Stimulated activated CD8-positive, alpha-beta memory T cell treated with anti-CD3 and anti-CD28 coated beads, Interleukin-15, amount 100 ng/mL, for 24 hours (primary cell): ENCODE measurements at places on chromosomes 5 and 9.

GRCh38 chr5:32933692-32934091, 222.6 kb downstream of the NPR3 start:
- no peak for DNase-seq

- DNase-seq = no peak
These were observed 15.0 kb upstream of the HSPB3 start for GRCh38 chr5:54440456-54440893.

DNA sequence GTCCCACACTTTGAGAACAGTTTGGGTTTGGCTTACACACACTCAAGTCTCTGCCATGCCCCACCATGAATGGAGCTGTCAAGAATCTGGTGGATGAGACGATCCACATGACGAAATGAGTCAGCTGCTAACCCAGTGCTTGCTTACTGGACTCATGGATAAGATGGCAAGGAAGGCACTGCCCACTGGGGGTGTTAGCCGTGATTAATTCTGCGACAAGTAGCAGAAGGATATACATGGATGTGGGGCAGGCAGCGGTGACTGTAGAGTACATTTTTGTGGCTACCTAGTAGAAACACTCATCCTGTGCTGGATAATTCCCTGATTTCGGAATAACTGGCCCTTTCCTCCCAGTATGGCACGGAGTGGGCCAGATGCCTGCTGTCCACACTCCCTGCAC, 77.5 kb downstream of the SPATA31C2 start:
- DNase-seq = no peak

DNA sequence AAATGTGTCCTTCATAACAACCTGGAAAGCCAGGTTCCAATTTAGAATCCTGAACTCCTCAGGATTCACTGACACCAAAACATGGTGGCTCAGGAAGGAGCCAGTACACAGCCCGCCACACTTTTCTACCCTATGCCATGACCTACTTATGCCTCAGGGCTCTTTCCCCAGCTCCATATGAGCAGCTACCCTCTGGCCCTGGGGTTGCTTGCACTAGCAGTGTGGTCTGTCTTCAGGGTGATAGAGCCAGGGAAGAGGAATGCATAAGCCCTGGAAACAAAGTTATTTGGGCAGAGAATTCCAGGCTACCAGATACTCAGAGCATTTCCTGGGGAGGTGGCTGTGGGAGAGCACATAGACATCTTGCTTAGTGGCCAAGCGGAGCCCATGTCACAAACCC, 15.0 kb upstream of the ECM2 start:
- no peak for DNase-seq

DNA sequence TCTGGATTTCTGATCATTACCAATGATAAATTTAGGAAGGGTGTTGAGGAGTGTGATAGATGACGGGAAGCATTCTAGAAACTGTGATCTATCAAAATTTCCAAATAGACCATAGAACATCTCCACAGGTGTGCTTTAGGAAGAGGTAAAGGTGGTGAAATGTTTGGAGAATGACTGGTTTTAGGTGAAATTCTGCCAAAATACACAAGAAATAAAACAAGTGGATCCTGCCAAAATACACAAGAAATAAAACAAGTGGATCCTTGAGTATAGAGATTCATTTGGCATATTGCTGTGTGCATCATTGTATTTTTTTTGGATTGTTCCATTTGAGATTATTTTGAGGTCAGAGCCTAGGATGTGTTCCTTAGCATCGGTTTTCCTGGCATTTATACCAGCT, 88.3 kb upstream of the CTNND2 start:
- DNase-seq = no peak

- no peak for DNase-seq
These were observed 21.8 kb upstream of the ADCY2 start for GRCh38 chr5:7374186-7374585.

- DNase-seq = no peak
These were observed 516.1 kb downstream of the EFNA5 start for GRCh38 chr5:107154593-107154992.

GRCh38 chr9:120868339-120868675, 8.7 kb downstream of the PHF19 start:
- no peak for DNase-seq

DNA sequence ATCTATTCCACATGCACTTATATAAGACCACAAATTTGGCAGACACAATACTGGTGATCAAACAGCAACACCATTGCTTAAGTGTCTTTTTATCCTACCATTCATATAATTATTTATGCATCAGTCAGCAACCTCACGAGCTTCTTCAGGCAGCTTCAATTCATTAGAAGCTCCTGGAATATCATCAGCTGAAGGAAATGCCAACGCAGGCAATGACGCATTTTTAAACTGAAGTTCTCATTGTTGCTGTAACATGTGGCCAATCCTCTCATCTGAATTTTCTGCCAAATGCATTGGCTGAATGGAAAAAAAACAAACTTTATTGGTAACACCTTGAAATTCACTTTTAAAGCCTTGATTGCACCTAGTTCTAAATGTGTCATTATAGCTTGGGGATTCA, 376.4 kb upstream of the RGMB start:
- DNase-seq = no peak

GRCh38 chr5:124071039-124071438, 559.1 kb downstream of the CSNK1G3 start:
- DNase-seq = no peak

DNA sequence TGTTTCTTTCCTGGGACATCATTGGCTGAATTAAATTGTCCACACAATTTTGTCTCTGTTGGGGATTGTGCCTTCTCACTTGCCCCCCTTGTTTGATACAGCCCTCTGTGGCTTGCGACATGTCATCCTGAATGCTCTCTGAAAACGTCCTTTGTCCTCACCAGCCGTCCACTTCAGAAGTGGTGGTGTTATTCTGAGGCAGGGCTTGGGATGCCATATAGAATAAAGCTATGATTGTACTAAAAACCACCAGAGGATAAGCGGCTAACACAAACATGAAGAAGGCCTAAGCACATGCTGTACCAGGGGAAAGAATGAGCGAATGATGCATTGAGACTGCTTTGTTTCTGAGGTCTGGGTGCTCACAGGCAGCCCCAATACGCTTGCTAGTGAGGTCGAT, 3.5 kb upstream of the SNX30 start:
- no peak for DNase-seq

- DNase-seq = no peak
These were observed 410.1 kb upstream of the SMARCA2 start for GRCh38 chr9:1604942-1605560.

DNA sequence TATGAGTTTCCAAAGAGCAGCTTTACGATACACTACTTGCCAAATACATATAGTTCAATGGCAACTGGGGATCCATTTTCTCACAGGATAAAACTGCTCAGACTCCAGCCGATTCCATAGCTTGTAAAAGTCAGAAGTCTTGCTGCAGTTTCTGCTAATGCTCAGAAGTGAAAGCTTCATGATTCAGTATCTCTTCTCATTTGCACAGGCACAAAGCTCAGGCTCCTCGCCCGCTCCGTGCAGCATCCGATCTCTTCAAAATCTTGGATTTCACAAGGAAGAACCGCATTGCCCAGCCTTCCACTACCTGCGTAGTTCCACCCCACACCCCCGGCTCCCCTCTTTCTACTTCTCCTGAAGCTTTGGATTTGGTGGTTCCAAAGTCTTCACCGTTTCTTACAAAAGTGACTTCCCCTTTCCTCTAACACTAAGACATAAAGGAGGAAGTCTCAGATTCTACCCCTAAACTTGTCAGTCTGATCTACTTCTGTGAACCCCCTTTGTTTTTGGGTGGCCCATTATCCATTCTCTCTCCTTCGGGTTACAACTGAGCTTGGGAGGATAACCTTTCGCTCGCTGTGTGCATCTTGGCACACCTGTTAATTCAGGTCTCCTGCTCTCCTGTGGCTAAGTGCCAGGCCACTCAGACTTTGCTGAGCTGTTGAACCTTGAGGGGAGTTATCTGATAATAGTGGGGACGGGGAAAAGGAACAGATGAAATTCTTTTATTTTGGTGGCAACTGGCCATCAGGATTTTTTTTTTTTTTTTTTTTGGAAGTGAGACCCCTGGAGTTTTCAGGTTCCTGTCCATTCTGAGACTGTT, 194.1 kb downstream of the GNA14 start:
- no peak for DNase-seq

- DNase-seq = no peak
These were observed 17.0 kb upstream of the CMBL start for GRCh38 chr5:10324518-10325370.

DNA sequence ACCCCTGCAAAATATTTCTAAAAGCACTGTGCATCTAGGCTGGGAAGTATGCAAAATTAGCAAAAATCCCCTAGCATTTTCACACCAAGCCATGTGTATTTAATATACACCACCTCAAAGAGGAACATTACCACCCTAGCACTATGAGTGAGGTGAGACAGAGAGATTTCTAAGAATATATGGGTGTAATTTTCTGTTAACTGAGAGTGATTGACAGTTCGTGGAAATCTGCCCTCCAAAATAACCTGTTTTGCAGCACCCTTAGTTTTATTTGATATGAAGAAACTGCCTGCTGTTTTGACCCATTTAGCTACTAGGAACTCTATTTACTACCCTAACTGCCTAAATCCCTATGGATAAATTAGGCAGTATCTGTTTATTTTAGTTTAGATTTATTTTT, 64.2 kb upstream of the CDKN2B start:
- no peak for DNase-seq

- no peak for DNase-seq
These were observed 274.3 kb upstream of the DMRT1 start for GRCh38 chr9:567128-567746.

GRCh38 chr9:20315677-20316076, 306.6 kb downstream of the MLLT3 start:
- no peak for DNase-seq

GRCh38 chr9:88583901-88584596, 49.1 kb downstream of the NXNL2 start:
- no peak for DNase-seq

- no peak for DNase-seq
These were observed 67.2 kb upstream of the STC2 start for GRCh38 chr5:173395257-173395932.

DNA sequence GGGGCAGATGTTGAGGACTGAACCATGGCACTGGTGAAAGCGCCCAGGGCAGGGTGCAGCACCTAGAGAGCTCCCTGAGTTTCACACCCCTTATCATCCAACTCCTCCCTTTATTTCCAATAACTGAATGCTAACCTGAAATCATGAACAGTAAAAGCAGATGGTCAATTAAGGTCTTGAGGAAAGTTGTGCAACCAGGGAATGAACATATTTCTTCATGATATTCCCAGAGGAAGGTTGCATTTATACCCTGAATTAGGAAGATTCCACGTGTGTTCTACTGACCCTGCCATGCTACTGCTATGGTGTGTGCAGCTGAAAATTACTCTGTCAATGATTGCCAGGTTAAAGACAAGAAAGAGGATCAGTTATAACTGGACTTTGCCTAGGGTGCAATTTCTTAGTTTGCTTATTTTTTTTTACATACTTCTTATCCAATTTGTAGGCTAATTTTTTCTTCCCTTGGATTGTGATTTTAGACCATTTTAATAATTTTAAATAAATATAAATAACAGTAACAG, 319.8 kb downstream of the SEMA5A start:
- DNase-seq = no peak

DNA sequence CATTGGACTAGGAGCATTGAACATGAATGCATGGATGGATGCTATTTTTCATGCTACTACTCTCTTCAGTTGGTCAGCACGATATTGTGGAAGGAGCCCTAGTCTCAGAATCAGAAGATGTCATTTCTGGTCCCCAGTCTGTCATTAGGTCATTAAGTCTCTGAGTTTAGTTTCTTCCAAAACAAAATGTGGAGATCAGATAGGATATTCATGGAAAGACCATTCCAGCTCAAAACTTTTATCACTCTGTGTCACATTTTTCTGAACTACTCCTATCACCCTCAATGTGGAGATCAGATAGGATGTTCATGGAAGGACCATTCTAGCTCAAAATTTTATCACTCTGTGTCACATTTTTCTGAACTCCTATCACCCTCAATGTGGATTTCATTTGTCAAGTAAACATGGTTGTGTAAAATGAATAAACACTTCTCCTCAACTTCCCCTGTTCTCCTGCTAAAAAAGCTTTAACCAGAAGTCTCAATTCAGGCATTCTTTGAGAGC, 296.8 kb downstream of the MRPS30 start:
- DNase-seq = no peak

- DNase-seq = no peak
These were observed 6.1 kb upstream of the ZNF79 start for GRCh38 chr9:127418037-127418471.

- DNase-seq = no peak
These were observed 4.4 kb downstream of the MUSK start for GRCh38 chr9:110672873-110673510.

DNA sequence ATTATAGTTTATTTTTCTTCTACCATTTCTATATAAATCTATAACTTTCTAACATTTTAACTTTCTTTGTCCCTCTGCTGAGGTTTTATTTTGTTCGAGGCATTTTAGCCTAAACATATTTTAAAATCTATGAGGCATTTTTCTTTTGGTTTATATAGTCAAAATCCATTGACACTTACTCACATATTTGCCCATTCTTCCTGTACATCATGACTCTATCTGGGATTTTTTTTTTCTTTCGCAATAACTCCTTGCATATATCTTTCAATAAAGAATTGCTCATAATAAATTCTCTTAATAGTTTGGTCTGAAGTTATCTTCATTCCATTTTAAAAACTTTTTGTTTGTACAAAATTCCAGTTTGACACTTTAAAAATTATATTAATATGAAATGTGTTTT, 632.3 kb downstream of the TLE4 start:
- DNase-seq = no peak

DNA sequence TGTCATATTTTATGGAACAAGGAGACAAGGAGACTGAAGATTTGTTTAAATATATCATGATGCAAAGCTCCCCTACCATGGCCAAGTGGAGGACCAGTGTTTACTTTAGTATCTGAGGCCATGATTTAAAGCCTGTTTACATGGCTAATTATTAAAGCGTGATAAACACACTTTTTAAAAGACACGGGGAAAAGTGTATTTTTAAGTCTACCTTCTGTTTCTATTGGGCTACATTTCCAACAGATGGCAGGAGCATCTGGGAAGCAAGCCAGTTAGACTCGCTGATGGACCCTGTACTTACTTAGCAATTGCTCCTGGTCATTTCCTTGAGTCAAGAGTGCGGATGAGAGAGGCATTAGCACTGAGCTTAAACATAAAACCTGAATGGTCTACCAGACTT, 480.3 kb upstream of the SEMA6A start:
- no peak for DNase-seq

DNA sequence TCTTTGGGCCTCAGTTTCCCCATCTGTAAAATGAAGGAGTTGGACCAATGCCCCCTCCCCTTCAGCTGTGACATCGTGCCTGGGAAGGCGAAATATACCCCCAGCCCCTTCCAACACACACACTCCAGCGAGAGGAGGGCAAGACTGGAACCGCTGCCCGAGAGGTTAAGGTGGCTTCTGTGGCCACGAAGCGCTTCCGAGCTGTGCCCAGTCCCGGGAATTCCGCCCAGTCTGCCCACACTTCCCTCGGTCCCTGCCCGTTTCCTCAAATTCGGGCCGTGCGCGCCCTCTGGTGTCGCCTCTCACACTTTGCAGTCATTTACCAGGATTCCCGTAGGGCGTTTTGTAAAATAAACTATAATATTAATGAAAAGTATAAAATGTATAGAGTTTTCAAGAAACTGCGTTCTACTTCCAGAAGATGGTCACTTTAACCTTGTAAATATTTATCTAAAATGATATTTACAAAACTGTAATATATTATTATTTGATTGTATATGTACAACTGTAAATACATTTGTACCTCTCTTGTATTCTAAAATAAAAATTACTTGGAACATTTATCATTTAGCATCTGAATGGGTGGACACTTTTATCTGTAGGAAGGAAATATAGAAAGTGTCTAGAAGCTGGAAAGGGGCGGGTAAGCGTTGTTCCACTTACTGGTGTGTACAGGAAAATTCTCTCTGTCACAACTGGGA, 11.0 kb upstream of the EXOSC2 start:
- no peak for DNase-seq

GRCh38 chr5:83988293-83988685, 267.6 kb upstream of the HAPLN1 start:
- DNase-seq = no peak
